Skeletal muscle cell (primary cell): ENCODE measurements at places on chromosomes 11 and 22.

GRCh38 chr22:45251825-45252224 lies 11.1 kb upstream of the KIAA0930 start:
- DNase-seq = no peak

DNA sequence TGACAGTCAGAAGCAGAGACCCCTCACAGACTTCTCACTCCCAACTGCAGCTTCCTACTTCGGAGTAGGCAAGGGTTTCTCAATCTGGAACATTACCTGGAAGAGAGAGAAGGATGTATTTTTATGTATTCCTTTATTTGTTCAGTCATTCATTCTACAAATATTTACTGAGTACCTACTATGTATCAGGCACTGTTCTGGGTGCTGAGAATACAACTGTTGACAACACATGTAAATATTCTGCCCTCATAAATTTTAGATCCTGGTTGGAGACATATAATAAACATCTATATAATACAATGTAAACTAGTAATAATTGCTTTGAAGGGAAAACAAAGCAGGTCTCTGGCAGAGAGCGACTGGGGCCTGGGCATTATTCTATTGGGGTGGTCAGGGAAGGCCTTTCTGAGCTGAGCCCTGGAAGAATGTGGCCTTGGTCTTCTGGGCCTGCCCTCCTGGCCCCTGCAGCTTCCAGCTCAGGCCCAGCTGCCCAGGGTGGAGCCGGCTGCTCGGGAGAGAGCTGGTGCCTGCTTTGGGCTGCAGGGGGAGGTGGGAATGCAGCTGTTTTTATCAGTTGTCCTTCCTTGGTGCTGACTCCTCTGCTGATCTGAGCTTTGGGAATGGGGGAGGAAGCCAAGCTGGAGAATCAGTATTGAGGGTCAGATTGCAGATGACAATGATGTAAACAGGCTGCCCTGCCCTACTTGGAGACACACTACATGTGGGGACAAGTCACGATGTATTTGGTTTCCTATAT lies 46.8 kb downstream of the PKNOX2 start:
- DNase-seq = peak; percentile 31

GRCh38 chr11:61049063-61049377 lies 53.3 kb upstream of the CD5 start:
- no peak for DNase-seq

GRCh38 chr22:39699631-39700360 lies 129.2 kb downstream of the CACNA1I start:
- DNase-seq = no peak
